ENCODE measurements at places on chromosomes 6 and 20.

DNA sequence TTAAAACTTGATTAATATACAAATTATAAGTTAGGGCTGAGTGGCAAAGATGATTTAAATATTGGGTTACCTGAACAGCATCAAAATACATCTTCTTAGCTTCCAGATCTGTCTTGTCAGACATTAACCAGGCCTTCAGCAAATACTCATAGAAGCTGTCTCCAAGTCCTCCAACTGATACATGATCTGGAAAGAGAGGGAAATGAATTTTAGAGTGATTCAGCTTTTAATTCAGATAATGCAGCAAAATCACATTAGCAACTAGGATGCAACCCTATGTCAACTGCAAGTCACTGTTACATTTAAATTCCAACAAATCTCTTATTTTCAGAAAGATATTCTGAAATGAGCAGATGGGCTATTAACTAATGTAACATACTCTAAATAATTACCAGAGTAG is 115.2 kb upstream of the FAM184A start:
- H3K4me3 ChIP-seq, result no peak overlapping the region
- H3K4me1 ChIP-seq, result peaks cover 4% of the 10 kb centered on the region
- DNase-seq, result no peak
- no peak overlapping the region for H3K27ac ChIP-seq
- no peaks in the 10 kb centered on the region for H3K27me3 ChIP-seq

DNA sequence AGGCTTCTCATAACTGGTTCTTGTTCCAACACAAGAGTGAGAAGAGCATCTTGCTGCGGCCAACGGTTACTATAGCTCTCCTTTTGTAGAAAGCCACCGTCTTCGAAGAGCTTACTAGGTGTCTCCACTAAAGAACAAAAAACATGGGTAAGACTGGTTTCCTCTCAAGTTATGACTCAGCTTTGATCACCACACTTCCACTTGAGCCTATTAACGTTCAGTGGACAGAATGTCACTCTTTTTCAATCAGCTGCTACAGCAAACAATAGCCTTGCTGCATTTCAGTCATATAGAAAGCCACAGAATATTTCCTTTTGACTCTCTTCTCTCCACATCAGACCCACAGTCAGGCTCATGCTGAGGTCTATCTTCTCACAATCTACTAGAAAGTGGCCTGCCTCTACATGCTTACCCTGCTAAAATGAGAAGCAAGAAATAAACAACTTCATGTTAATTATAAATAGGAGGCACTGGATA is 243.5 kb upstream of the PREP start:
- peaks cover 18% of the 10 kb centered on the region for H3K36me3 ChIP-seq
- peak overlapping the region; percentile 51 for H3K4me3 ChIP-seq
- no peak for DNase-seq
- H3K27ac ChIP-seq, result peak overlapping the region; percentile 64
- H3K4me1 ChIP-seq, result peaks cover 79% of the 10 kb centered on the region

DNA sequence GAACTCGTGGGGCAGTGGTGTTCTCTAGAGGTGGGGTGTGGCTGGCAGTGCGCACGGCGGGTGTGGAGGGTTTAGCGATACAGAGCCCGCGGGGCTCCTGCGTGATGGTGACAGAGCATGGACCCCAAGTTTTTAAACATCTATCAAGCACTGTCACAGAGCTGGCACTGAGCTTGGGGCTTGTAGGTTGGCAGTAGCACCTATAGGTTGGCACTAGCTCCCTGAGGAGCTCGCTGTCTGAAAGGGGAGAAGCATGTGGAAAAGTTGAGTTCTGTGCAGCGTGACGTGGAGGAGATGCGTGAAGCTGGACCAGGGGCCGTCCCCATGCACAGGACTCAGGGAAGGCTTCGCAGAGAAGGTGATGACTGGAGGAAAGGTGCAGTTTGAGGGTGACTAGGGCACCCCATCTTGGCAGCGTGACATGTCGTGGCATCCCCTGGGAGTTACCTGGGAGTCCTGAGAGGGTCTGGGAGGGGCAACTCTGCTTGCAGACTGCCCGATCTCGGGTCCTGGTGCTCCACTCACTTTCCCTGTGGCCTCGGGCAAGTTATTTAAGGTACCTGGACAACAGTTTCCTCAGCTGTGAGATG is 122.0 kb downstream of the CDH4 start:
- H3K4me3 ChIP-seq, result no peak overlapping the region
- no peak for DNase-seq
- no peak overlapping the region for H3K27ac ChIP-seq
- no peaks in the 10 kb centered on the region for H3K36me3 ChIP-seq
- no peaks in the 10 kb centered on the region for H3K27me3 ChIP-seq

DNA sequence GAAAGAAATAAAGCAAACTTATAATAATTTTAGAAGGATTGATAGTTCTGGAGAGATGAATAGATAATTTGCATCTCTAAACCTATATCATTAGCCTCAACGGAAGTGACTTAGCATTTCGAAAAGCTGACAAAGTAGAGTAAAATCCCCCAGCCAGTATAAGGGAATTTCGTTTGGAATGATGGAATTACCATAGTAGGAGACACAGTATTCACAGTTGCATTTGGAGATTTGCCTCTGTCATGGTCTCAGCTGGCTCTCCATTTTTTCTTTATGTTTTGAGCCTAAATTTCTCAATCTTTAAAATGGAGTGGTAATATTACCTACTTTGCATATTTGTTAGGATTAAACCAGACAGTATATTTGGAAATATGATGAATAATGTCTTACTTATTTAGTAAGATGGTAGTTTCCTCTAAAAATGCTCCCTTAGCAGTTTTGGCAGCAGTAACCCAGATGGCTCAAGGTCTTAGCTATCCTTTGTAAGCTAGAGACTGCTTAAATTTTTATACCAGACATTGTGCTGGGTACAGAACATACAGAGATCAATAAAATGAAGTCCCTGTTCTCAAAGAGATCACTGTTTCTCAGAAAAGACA is 58.2 kb downstream of the SMAP1 start:
- H3K27ac ChIP-seq, result no peak overlapping the region
- peaks cover 40% of the 10 kb centered on the region for H3K4me1 ChIP-seq
- H3K4me3 ChIP-seq, result no peak overlapping the region
- H3K36me3 ChIP-seq, result peaks cover 4% of the 10 kb centered on the region
- DNase-seq, result no peak
